ENCODE measurements at places on chromosomes 6 and 20.

DNA sequence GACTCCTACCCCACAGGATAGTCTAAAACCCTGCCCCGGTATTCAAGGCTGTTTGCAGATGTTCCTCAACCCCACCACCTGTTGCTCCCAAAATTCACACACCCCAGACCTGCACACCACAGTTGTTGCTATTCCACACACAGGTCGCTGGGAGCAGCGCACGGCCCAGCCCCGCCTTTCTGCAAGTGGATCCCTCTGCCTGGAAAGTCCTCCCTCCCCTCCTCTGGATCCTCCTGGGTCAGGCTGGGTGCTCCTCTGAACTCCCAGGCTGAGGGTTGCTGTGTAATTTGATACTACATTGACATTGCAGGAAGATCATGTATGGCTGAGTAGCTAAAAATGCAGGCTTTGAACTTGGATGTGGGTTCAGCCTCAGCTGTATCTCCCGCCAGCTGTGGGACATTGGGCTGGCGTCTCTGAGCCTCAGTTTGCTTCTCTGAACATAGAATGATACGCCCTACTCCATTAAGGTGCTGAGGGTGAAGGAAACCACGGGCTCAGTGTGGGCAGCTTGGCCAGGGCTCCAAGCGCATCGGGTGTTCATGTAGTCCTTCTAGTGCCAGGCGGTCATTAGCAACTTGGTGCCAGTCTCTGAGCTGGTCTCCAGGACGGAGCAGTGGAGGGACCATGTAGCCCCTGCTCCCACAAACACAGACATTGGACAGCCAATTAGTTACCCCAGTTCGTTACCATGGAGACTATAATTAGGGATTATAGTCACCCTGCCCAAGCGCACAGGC, 13.9 kb upstream of the CCN5 start:
- no peak for DNase-seq

- no peak for DNase-seq
Measured at GRCh38 chr6:14434916-14435690, 317.5 kb downstream of the CD83 start.

GRCh38 chr20:1465470-1466210, 1.0 kb downstream of the NSFL1C start:
- no peak for DNase-seq

DNA sequence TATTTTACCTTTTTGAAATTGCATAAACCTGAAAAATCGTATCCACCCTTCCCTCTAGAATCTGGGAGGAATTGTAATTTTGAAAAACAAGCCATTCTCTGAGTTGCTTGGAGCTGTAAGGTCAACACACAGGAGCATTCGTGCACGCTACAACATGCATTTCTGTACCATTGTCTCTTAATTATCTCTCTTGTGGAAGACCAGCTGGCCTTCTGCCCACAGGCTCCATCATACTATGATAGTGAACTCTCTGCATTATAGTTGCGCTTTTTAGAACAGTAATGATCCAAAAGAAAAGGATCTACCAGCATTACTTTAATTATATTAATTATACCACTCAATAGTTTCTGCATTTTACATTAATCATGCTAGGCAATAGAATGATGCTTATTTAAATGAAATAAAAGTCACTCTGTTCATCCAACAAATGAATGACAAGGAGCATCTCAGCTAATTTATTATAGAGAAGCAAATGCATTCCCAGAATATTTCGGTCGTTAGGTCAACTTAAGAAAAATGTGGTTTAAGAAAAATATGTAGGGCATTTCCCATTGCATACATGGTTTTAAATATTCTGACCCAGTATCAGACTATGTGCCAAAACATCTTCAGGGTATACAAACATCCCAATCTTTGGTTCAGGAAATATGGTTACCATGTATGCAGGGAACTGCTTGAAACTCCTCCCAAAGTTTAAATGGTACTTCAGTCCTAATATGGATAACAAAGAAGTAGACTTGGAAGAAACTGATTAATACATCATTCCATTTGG, 263.5 kb downstream of the TFAP2A start:
- DNase-seq = no peak

DNA sequence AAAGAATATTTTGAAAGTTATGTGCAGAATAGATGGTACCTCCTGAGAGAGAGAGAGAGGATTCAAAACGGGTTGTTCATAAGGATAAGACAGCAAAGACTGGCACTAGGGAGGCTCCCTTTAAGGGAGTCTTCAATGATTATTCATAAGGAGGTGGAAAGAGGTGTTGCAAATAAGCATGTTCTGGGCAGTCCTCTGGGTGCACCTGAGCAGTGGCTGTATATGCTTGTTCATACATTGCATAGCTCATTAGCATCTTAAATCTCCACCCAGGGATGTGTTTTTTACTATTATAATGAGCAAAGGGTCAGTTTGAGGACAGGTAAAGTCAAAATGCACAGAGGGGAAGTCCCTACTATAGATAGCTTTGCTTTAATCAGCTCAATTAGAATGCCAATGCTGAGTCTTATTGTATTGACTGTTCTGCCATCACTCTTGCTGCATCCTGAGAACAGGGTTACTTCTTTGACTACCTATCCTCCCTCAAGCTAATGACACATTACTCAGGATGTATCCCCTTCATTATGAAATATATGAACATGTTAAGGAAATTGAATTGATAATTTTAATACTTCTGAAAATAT, 10.0 kb upstream of the SIRPG start:
- no peak for DNase-seq

DNA sequence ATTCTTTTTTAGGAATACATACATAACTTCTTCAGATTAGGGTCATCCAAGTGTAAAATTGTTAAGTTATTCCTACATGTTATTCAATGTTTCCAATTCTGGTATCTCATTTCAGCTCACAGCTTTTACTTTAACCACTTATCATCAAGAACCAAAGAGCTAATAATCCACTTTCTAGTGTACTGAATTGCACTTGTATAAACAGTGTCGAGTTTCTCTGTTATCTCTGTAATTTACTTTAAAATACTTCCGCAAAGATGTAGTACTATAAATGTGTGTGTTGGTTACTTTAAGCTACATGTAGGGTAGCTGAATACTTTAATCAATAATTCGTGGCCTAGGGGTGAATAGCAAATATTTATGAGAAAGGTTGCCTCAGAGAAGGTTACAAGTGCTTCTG, 8.8 kb upstream of the GJA1 start:
- DNase-seq = no peak

DNA sequence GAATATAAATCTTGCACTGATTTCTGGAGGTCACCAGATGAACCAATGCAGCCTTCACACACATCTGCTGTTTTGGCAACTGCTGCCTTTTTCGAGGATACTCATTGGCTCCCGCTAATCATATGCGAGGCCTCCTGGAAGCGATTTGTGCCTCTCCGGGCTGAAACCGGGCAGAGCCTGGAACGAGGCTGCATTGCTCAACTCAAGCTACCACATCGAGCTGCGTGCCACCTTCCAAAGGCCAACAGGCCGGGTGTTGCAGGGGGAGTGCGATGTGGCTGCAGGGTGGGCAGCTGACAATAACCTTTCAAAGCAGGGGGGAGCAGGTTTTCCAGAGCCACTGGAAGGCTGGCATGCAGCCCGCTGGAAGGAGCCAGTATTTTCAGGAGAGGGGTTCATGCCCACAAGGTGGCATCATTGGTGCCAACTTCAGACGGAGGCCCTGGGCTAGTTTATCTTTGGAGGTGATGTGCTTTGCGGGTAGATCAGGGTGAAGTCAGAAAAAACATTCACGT, 122.6 kb upstream of the IFNGR1 start:
- DNase-seq = peak; percentile 11

- no peak for DNase-seq
Measured at GRCh38 chr20:23156170-23156841, 70.2 kb upstream of the CD93 start.

- no peak for DNase-seq
Measured at GRCh38 chr6:49453221-49453620, 9.8 kb downstream of the MMUT start.

DNA sequence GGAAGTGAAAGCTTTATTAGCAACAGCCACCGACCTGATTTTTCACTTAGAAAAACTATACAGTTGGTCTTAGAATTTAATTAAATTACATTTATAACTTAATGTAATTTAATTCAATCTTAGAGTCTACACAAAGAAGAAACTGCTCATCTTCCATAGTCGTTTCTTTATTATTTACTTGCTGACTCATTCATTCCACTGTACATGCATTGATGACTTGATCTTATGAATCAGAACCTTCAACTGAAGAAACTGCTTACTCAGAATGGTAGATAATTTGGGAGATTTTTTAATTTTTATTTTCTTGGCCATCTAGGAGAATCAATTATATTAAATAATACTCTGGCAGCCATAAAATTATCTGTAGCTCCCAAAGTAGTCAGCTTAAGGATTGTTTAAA, 1021.6 kb upstream of the FLRT3 start:
- DNase-seq = no peak

GRCh38 chr6:149060985-149061760, 256.3 kb upstream of the TAB2 start:
- no peak for DNase-seq

Data from stimulated activated CD8-positive, alpha-beta memory T cell treated with anti-CD3 and anti-CD28 coated beads, Interleukin-4, amount 100 ng/mL, for 4 hours (primary cell).